ENCODE measurements at places on chromosomes 3 and 15. TPM values are rescaled to one million over a fixed set of nuclear protein-coding genes. Genes with fewer than 3 reads are reported as not detected.

CD96 gene
- under 0.01 TPM for total RNA-seq

NEO1 gene
- total RNA-seq: 22.6 TPM

OCA2 gene
- total RNA-seq: not detected

OR5K2 gene
- total RNA-seq: not detected

IQGAP1 gene
- total RNA-seq: 300 TPM

GDPGP1 gene
- total RNA-seq: 6.3 TPM

ITPKA gene
- total RNA-seq: 3.5 TPM

CRABP1 gene
- not detected for total RNA-seq

ANKUB1 gene
- total RNA-seq: not detected

ACKR4 gene
- total RNA-seq: 3.4 TPM

NCK1 gene
- total RNA-seq: 34.2 TPM

MYL3 gene
- total RNA-seq: not detected

CTXND1 gene
- not detected for total RNA-seq

GOLGA6B gene
- total RNA-seq: not detected

ARL13B gene
- total RNA-seq: 12.3 TPM

CALML4 gene
- total RNA-seq: 0.88 TPM

PCOLCE2 gene
- total RNA-seq: 0.57 TPM

ATP2B2 gene
- total RNA-seq: not detected

PRKCD gene
- total RNA-seq: 4.2 TPM

TM6SF1 gene
- 2.6 TPM for total RNA-seq

PLS1 gene
- total RNA-seq: 2.1 TPM

STARD9 gene
- total RNA-seq: 10.6 TPM

ISLR2 gene
- total RNA-seq: 0.72 TPM

ATP10A gene
- total RNA-seq: 2.6 TPM

PARP15 gene
- total RNA-seq: 0.22 TPM

PTH1R gene
- not detected for total RNA-seq

CD200R1 gene
- 0.14 TPM for total RNA-seq

ANKRD63 gene
- total RNA-seq: not detected

KNG1 gene
- not detected for total RNA-seq

EFHB gene
- not detected for total RNA-seq

HHATL gene
- not detected for total RNA-seq
